NK-92 treated with Interleukin-12 subunit alpha and Interleukin-12 subunit beta, amount 100 ng/mL, for 24 hours (cell line): ENCODE measurements at places on chromosomes 16 and 17.

- no peak for DNase-seq
These were observed 165.9 kb upstream of the CHMP6 start for GRCh38 chr17:80825471-80826345.

DNA sequence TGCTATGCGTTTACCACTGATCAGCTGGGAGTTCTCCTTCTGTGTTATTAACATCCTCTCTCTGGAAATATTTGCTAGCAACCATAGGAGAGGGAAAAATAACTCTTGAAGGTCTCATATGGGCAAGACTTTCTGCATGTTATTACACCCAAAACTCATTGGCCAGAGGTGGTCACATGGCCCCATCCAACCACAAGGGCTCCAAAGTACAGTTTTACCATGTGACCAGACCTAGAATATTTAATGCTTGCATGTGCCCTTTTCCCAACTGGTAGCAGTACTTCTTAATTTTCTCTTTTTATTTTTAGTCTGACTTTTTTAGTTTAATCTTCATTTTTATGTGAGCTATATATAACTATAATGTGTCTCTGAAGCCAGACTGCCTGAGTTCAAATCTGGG is 141.0 kb upstream of the NOG start:
- no peak for DNase-seq

- DNase-seq: no peak
These were observed 158.5 kb upstream of the SHISA6 start for GRCh38 chr17:11082559-11082958.

DNA sequence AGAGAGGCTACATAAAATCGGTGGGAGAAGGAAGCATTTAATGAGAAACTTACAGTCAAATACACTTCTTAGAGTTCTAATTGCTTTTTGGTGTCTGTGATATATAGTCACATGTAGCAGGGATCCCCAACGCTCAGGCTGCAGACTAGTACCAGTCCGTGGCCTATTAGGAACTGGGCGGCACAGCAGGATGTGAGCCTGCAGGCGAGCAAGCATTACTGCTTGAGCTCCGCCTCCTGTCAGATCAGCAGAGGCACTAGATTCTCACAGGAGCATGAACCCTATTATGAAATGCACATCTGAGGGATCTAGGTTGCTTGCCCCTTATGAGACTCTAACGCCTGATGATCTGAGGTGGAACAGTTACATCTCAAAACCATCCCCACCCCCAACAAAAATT is 158.5 kb downstream of the TANC2 start:
- DNase-seq: no peak

- DNase-seq: no peak
These were observed 13.8 kb upstream of the DUSP14 start for GRCh38 chr17:37475731-37476420.

- no peak for DNase-seq
These were observed 39.3 kb downstream of the MYO18A start for GRCh38 chr17:29140631-29141513.

DNA sequence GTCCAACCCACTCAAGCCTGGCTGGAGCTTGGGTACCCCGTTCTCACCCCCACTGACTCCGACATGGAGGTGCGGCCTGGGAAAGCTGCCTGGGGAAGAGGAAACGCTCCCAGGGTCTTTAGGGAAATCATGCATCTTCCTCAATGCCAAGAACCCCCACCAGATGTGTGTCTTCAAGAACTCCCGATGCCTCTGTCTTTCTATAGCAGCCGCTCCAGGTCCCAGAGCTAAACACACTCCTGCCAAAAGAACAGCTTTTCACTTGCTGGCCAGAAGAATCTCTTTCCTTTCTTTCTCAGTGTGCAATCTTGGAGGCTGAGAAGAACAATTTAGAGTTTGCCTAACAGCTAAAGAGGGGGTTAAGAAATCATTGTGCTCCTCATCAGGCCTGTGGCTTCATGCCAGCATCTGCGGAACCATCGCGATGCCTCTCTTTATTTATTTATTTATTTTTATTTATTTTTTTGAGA is 41.1 kb upstream of the MTSS2 start:
- DNase-seq: no peak
